ENCODE measurements at places on chromosomes 7 and 10. TPM values are rescaled to one million over a fixed set of nuclear protein-coding genes. Genes with fewer than 3 reads are reported as not detected.

GPR141 gene
- total RNA-seq, result not detected

TSPAN13 gene
- 45.1 TPM for total RNA-seq

ADCY1 gene
- 0.44 TPM for total RNA-seq

UTF1 gene
- total RNA-seq, result not detected

HOXA7 gene
- 1.5 TPM for total RNA-seq

KIAA1549 gene
- 2.4 TPM for total RNA-seq

EN2 gene
- not detected for total RNA-seq

NKX6-2 gene
- total RNA-seq, result not detected

RSPH10B2 gene
- total RNA-seq, result 0.22 TPM

GRCh38 chr10:28459453-28460144, 73.3 kb upstream of the WAC start:
- no peak for DNase-seq

GRCh38 chr7:77687100-77687746, 9.0 kb upstream of the RSBN1L start:
- DNase-seq, result no peak

DNA sequence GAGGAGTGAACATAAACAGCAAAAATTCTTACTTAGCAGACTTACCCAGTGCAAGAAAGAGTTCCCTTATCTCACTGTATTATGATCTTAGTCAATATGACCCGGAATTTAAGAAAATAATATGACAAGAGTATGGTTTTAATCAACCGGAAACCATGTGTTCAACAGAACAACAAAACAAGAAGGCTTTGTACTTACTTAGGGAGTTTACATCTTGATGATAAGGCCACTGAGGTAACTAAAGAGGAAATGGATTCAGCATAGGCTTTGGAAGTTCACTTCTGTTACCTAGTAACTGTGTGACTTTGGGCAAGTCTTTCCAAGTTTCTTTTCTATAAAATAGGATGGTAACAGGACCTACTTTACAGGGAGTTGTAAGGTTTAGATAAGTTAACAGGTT, 7.4 kb upstream of the FAS start:
- DNase-seq, result peak; percentile 72

GRCh38 chr7:1812509-1813393, 142.7 kb downstream of the ELFN1 start:
- DNase-seq, result no peak

- DNase-seq, result no peak
Observed at GRCh38 chr7:886626-887487, 10.5 kb downstream of the GET4 start.

DNA sequence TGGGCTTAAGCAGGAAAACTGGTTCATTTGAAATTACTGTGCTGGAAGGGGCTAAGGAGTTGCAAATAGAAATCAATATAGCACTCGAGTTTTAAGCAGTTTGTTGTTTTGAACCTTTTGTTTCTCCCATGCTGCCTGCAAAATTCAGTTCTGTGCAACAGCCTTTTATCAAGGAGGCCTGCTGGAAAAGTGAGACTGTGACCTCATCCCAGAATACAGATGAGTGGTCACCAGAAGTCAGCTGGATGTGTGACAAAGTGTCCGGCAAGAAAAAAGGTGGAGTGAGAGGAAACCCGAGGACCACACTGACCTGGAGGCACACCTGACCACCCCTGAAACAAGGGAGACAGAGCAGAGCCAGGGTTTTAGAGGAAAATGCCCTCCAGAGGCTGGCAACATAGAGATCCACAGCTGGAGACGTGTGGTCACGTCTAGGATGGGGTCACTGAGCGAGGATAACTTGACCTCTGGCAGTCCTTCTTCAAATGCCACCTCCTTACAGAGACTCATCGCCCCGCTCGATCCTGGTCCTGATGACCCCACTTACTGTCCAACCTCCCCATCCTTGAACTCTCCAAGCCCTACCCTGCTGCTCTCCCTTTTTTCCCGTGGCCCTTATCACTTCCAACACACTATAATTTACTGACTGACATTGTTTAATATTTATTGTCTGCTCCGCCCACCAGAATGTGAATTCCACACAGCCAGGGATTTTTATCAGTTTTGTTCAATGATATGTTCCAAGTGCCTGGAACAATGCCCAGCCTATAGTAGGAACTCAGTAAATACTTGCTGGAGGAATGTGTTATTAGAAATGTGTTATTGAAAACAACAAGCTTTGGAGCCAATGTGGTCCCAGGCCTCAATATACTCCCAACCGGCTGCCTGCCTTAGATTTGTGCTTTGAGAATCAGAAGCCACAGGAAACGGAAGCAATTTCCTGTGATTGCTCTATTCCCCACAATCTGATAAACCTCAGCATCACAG, 243.8 kb downstream of the GLI3 start:
- peak; percentile 85 for DNase-seq

- no peak for DNase-seq
Observed at GRCh38 chr7:20932785-20933527, 146.3 kb upstream of the SP8 start.

DNA sequence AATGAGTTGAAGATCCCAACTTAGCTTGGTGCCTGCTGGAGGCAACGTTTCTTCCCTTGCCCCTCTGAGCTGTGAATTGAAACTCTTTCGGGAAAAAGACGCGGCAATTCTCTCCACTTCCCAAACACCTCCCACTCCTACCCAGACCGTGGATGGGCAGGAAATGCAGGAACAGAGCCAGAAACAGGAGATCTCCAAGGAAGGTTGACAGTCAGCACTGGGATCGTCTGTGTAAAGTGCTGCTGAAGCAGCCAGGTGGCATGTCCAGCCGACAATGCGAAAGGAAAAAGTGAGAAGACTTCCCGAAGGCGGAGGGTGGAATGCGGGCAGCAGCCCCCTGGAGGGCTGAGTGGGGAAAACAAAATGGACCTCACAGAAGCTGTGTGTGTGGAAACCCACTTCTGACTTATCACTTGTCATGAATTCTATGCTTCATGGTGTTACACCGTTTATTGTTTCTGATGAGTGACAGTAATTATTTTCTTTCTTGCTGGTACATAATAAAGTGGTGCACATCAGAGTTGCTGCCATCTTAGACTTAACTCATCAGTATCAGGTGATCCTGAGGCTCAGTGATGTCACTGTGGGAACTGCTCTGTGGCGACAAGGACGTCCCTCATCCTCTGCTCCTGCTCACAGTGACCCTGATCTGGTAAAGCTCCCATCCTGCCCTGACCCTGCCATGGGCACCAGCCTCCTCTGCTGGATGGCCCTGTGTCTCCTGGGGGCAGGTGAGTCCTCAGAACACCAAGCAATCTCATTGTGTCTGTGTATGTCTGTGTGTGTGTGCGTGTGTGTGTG, 220.5 kb upstream of the PRSS1 start:
- DNase-seq, result no peak

DNA sequence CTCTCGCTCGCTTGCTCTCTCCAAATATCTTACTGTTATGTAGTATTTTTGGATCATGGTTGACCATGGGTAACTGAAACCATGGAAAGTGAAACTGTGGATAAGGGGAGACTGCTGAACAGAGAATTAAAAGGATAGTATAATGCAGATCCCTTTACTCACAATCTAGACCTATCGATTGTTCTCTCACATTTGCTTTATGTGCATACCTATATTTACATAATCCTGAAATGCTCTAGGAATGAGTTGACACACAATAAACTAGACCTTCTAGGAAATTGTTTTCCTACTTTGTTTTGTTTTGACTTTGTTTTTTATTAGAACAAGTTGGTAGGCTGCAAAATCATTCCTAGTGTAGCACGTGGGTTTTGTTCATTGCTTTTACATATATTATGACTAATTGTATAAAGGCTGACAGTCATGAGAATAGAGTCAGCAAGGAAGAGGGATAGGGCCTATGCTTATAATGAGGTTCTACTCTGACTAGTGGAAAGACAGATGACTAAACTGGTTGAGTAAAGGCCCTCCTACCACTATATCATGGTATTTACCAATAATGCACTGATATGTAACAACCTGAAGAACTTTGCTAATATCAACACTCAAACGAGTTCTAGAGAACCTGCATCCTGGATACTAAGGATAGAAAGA, 175.3 kb upstream of the TARP start:
- no peak for DNase-seq

GRCh38 chr10:86344281-86344680, 22.3 kb downstream of the GRID1 start:
- DNase-seq, result no peak

DNA sequence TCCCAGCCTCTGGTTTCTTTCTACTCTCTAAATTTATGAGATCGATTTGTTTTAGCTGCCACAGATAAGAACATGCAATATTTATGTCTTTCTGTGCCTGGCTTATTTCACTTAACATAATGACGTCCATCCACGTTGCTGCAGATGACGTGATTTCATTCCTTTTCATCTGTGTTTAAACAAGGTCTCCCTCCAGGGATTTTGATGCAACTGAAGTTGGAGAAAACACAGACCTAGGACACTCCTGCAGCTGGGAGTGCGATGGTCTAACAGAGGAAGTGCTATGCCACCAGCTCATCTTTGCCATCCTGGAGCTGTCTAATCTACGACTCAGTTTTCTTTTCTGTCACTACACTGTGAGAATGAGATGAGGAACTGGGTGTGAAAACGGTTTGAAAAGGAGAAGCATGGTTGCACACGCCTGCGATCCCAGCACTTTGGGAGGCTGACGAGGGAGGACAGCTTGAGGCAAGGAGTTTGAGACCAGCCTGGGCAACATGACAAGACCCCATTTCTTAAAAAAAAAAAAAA, 1.5 kb upstream of the KCTD7 start:
- DNase-seq, result no peak

DNA sequence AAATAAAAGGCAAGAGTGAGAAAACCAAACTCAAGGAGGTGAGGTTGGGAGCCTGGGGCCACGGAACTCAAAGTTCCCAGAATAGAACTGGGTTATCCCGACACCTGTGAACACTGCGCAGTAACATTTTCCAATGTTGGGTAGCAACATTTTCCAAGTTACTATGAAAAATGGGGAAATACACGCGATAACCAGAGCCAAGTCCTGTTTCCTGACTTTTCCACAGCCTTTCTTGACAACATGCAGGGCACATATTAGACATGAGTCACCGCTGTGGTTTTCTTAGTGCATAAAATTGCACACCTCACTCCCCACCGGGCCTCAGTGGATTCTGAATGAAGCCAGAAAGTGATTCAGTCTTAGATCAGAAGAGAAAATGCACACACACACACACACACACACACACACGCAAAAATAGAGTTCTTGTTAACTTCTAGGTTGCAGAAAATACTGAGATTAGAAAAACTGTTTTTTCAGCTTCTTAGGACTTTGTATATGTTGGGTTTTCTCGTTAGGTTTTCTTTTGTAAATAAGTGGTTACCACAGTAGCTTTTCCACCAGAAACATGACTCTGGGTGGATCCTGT, 70.0 kb downstream of the CAMK1D start:
- DNase-seq, result peak; percentile 89

GRCh38 chr10:125158275-125158600, 2.1 kb downstream of the CTBP2 start:
- DNase-seq, result no peak

DNA sequence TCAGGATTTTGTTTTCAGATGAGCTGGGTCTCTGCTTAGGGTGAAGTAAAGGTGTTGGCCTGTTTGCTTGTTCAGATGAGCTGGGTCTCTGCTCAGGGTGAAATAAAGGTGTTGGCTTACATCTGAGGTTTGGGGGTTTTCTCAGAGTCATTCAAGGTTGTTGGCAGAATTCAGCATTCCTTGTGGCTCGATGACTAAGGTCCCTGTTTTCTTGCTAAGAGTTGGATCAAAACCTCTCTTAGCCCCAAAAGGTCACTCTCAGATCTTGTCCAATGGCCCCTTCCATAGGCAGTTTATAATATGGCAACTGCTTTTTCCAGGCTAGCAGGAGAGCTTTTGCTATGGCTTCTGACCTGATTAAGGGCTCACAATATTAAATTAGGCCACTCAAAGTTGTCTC, 106.6 kb downstream of the ADAM22 start:
- DNase-seq, result no peak

DNA sequence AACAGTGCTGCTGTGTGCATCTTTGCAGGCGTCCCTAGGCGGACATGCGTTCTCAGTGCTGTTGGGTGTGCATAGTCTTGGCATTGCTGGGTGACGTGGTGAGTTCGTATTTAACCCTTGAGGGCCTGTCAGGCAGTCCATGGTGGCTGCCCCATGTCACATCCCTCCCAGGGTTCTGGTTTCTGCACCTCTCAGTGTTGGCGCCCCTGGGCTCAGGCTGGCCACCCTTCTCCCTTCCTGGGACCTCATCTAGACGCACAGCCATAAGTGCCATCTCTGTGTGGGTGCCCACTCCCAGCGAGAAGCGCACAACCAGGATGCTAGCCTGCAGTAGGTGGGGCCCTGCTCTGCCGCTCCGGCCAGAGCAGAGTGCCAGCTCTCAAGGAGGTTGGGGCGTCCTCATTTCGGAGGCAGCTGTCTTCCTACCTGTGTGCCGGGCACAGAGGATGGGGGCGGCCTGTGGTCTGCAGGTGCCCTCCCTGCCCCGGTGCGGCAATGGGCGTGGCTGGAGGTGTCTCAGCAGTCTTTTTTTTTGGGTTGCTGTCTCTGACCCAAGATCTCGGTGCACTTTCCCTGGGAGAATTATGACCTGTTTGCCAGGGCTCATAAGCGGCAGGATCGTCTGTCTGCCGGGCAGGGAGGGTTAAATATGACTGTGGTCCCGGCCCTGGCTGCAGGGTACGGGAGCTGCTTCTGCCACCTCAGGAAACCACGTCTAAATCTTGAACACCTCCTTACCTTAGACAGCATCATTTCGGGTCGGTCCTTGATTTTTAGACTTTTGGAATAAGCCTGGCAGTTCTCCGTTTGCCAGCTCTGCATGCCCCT, 6.5 kb downstream of the INPP5A start:
- no peak for DNase-seq

DNA sequence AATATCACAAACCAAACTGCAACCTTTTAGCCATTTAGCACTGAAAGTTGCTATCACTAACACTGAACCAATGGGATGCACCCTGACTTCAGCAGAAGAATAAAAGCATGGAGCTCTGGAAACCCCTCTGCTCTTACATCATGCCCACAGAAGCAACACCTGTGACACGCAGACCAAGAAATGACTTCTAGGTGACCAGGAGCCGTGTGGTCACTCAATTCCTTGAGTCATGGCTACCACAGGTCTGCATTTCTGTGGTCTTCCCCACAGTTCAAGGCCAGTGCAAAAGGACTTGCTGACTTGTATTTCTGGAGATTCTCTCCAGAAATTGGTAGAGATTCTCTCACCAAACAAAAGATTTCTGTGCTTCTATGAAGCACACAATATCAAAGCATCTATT, 38.3 kb downstream of the NRCAM start:
- DNase-seq, result no peak

- DNase-seq, result no peak
Observed at GRCh38 chr10:87750001-87750671, 67.9 kb downstream of the ATAD1 start.

All from lung microvascular endothelial cell (primary cell).